ENCODE measurements at places on chromosomes 11 and 22.

GRCh38 chr11:127451861-127452260 lies 451.3 kb upstream of the KIRREL3 start:
- DNase-seq: no peak

DNA sequence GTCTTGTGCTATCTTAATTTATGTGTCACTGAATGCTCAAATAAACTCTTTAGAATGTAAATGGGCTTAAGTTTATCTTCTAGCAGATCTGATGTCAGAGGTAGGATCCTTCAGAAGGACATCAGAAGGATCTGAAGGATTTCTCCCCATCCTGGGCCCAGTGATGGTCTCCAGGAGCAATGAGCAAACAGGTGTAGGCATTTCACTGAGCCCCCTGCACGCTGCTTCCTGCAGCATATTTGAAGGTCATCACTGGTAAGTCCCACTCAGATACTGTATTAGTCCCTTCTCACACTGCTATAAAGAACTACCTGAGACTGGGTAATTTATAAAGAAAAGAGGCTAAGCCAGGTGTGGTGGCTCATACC lies 4.5 kb downstream of the GSTP1 start:
- no peak for DNase-seq

DNA sequence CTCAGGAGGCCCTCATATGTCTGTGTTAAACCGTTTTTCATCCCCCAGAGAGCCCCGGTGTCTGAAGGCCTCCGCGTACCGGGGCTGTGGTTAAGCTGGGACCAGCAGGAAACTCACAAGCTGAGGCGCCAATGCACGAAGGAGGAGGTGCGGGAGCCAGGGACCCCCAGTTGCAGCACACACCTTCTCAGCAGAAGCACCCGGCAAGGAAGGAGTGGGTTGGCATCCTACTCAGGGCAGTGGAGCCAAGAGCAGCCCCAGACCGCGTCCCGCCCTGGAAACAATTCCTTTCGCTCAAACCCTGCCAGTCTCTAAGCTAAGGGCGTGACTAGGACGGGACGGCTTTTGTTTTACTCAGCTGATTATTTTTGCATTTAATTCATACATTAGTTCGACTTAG lies 726.9 kb downstream of the BRD1 start:
- no peak for DNase-seq

DNA sequence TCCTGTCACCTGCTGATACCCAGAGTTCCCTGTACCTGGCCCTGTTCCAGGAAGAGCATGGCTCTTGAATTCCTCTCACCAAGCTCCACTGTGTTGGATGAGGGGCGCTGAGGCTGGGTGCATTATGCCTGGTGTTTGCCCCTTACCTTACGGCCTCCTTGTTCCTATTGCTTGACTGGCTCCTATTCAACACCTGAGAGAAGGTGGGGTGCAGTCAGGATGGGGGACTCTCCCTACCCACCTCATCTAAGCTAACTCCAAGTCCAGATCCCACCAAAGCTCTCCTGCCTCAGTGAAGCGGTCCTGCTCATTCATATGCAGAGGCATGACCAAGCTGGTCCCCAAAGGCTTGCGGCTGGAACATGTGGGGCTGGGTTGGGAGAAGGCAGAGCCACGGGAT lies 35.8 kb upstream of the RIC3 start:
- DNase-seq: no peak

GRCh38 chr22:19958083-19959042 lies 16.7 kb upstream of the TXNRD2 start:
- DNase-seq: peak; percentile 46

DNA sequence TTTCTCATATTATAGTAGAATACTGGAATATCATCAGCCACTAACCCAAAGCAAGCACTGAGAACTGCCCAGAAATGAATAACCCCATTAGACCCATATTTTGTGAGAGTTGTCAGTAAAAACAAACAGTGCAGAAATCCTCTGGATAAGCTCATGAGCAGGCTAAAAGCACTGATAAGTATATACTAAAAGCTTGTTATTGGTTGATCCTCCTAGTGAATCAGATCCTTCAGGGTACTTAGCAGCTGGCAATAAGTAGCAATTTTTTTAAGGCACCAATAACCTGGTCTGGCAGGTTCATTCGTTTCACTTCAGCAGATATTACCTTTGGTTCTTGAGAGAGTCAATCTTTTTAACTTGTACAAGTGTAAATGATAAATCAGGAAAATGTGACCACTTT lies 1.2 kb downstream of the NOX4 start:
- DNase-seq: no peak

DNA sequence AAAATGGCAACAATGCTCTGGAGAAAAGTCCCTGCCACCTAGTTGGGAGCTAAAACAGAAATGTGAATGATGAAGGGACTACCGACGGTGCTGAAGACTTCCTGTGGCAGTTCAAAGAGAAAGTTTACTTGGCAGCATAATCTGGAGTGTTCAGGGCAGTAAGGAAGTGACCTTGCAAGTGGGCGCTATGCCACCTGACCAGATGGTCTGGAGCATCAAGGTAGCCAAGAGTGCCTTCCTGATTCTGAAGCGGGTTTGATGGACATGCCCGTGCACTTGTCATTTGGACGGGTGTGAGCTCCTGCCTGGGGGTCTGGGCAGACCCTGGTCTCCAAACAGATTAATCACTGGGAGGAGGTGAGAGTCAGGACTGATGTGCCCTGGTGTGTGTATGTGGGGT lies 1.8 kb upstream of the SNX19 start:
- no peak for DNase-seq

GRCh38 chr11:72146625-72147024 lies 11.1 kb downstream of the FOLR3 start:
- DNase-seq: no peak

GRCh38 chr11:88308576-88308975 lies 29.0 kb downstream of the CTSC start:
- no peak for DNase-seq

- no peak for DNase-seq
These were observed 33.2 kb upstream of the CRYBB3 start for GRCh38 chr22:25166266-25167040.

DNA sequence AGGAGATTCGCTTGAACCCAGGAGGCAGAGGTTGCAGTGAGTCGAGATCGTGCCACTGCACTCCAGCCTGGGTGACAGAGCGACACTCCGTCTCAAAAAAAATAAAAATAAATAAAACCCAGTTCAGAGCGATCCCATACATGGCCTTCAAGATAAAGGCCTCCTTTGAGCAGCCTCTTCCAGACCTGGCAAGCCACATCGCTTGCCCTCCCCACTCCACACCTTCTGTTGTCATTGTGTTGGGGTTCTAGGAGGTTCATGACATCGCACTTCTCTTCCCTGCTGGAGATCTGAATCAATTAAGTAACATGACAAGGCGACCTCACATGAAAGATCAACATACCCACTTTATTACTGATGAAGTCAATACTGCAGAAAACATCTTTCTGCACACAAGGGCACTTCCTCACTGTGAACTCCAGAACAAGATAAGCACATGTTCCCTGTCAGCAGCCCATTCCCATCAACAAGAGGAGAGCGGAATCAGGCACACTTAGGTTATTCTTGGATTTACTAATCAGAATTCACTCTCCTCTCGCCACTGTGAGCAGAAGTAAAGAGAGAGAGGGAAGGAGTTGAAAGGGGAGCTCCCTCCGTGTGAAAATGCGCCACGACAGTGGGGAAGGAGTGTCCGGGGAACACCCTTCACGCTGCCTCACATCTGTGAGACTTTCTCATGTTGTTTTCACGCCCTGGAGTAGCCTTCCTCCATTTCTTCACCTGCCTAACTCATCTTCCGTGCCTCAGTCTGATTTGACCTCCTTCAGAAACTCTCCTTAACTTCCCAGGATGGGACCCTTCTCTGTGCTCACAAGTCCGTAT lies 38.3 kb downstream of the SC5D start:
- no peak for DNase-seq
